ENCODE measurements at places on chromosomes 13 and 19.

DNA sequence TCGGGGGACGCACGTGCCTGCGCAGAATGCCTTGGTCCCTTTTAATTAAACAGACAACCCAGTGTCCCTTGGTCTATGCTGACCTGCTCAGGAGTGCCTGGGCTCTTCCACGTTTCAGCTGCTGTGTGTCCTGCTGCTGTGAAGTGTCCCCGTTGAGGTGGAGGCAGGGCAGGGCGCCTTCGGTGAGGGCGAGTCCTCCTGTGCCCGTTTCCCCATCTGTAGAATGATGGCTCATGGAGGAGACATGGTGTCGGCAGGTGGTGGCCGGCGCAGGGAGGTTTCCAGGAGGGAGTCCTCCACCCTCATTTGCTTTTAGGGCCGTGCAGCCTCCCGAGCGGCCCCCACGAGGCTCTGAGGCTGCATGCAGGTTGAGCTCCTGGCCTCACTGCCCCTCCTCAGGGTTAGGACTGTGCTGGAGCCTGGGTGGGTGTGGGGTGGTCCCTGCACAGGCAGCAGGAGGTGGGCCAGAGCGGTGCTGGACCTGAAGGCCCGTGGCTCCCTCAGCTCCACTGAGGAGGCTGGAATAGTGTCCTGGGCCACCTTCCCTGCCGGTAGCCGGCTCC lies 8.8 kb downstream of the STK11 start:
- DNase-seq: no peak

GRCh38 chr19:3692141-3693024 lies 7.9 kb downstream of the PIP5K1C start:
- DNase-seq: peak; percentile 40

DNA sequence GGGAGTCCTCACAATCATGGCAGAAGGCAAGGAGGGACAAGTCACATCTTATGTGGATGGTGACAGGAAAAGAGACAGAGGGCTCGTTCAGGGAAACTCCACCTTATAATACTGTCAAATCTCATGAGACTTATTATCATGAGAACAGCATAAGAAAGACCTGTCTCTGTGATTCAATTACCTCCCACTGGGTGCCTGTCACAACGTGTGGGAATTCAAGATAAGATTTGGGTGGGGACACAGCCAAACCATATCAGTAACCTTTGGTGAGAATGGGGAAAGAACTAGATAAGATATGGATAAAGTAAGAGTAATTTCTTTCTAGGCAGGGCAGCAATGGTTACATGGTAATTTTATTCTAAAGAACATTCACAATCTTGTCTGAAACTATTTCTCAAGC lies 344.9 kb upstream of the KLF12 start:
- no peak for DNase-seq

GRCh38 chr13:98222816-98223215 lies 45.7 kb upstream of the RNF113B start:
- no peak for DNase-seq

GRCh38 chr13:28094306-28094705 lies 6.1 kb downstream of the FLT3 start:
- no peak for DNase-seq

- DNase-seq: peak; percentile 45
Measured at GRCh38 chr13:108444448-108444847, 174.9 kb downstream of the TNFSF13B start.

GRCh38 chr13:75318138-75318833 lies 163.7 kb downstream of the TBC1D4 start:
- no peak for DNase-seq
